ENCODE measurements at places on chromosomes 12 and 14.

- DNase-seq = no peak
Measured at GRCh38 chr14:69996216-69996615, 117.0 kb downstream of the SMOC1 start.

DNA sequence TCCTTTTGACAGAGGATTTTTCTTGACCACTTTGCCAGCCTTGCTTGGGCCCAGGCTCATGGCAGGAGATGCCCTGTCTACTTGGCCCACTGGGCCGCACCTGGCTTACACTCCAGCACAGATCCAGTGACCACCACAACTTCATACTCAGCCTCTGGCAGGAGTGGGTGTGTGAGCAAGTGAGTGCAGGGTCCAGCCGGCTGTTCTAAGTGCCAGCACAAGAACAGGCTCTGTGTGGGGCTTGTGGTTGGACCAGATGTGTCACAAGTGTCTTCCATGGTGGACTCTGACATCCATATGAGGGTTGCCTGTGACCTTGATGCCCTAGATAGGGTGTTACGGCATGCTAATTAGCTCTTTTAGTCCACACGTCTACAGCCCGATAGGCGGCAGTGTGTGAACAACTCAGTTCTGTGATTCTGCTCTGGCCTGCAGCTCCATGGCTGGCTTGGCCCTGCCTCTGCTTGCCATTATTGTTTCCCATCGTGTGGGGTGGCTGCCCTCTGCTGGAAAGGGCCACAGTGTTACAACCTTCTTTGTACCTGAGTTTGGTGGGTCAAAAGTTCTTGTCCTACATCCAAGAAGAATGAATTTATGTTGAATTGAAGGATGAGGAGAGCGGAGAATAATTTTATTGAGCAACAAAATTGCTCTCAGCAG is 1089.1 kb downstream of the SLC6A15 start:
- DNase-seq = no peak

DNA sequence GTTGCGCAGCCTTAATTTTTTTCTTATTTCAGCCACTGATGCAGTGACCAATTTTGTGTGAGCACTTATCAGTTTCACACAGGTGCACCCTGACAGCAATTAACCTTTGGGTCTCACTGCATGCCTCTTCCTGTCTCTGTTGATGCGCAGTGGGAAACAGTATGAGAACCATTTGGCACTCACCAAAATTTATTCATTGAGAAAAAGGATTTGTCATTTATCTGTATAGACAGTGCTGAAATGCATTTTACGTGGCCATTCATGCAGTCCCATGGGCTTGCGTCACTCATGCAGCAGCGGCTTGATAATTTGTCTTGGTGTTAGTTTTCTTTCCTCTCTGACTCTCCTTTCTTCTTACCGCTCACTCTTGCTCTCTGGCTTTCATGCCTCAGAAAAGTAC is 157.5 kb downstream of the C12orf75 start:
- DNase-seq = no peak

- DNase-seq = no peak
Measured at GRCh38 chr12:96829354-96829753, 77.7 kb upstream of the NEDD1 start.

DNA sequence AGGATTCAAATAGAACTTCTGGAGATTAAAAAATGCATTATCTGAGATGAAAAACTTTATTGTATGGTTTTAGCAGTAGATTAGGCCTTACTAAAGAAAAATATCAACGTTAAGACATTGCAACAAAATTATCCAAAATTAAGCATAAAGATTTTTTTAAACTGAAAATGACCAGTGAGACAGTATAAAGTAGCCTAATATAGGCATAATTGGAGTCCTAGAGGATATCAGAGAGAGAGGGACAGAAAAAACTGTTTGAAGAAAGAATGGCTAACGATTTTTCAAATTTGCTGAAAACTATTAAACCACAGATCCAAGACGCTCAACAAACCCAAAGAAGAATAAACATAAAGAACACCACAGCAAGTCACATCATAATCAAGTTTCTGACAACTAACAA is 149.5 kb upstream of the LMNTD1 start:
- DNase-seq = no peak

DNA sequence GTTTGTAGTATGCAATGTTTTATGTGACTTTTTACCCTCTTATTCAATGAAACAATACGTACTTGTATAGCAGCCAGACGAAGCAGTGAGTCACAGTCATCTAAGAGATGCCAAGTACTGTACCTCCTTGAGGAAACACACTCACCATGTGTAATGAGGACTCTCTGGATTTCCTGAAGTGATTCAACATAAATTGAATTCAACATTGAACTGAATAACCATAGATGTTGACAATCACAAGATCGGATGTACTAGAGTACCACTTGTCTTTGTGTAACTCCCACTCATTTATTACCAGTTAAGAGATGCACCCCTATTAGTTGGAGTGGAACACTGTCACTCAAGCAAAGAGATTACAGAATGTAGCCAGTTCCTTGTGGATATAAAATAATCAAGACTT is 175.2 kb upstream of the HMGA2 start:
- DNase-seq = no peak

- DNase-seq = no peak
Measured at GRCh38 chr14:90696720-90697119, 119.5 kb downstream of the TTC7B start.

Measured in hindlimb muscle (tissue), 1 donor.